Omental fat pad (tissue), 4 donors: ENCODE measurements at places on chromosomes 12 and 14. TPM values are rescaled to one million over a fixed set of nuclear protein-coding genes. Genes with fewer than 3 reads are reported as not detected.

DNA sequence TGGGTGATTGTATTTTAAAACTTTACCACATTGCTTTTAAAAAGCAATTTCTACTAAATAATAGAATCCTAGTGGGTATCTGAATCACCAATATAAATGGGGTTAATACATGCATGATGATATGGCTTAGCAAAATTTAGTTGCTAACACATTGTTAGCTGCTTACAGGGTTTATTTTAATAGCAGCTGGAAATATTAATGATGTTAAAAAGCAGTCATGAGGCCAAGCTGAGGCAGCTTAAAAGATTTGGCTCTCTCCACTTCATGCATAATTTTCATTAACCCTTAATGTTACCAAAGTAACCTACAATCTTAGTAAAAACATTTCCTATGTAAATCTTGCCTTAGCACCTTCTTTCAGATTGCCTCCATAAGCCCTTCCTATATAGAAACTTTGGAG, 49.2 kb upstream of the CNOT2 start:
- no peak for DNase-seq

DNA sequence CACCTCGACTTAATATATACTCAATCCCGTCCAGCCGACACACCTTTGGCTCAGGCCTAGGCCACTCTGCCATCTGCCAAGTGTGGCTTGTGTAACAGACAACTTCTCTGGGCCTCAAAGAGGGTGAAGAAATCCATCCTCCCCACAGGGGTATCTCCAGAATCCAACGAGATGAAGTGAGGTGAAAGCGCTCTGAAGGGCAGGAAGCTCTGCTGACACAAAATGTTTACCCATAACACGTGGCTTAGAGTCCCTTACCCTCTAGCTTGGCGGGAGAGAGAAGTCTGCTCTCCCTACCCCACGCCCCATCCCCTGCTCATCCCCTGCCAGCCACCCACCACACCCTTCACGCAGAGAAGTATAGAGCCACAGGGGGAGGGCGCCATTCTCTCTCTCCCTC, 13.0 kb downstream of the ZBTB39 start:
- DNase-seq, result no peak

Gene SUDS3
- total RNA-seq, result 27.7 TPM

GRCh38 chr12:102470945-102471344, 9.4 kb downstream of the IGF1 start:
- no peak for DNase-seq

Gene MIA2
- 19.4 TPM for total RNA-seq

- no peak for DNase-seq
These were observed 690 bp upstream of the DTX3 start for GRCh38 chr12:57603815-57604453.

Gene NOXRED1
- total RNA-seq, result 0.47 TPM

Gene NRXN3
- total RNA-seq, result 1.4 TPM

- no peak for DNase-seq
These were observed 3.3 kb downstream of the TMEM121 start for GRCh38 chr14:105529569-105530284.

Gene CRIP1
- total RNA-seq, result 41.4 TPM

DNA sequence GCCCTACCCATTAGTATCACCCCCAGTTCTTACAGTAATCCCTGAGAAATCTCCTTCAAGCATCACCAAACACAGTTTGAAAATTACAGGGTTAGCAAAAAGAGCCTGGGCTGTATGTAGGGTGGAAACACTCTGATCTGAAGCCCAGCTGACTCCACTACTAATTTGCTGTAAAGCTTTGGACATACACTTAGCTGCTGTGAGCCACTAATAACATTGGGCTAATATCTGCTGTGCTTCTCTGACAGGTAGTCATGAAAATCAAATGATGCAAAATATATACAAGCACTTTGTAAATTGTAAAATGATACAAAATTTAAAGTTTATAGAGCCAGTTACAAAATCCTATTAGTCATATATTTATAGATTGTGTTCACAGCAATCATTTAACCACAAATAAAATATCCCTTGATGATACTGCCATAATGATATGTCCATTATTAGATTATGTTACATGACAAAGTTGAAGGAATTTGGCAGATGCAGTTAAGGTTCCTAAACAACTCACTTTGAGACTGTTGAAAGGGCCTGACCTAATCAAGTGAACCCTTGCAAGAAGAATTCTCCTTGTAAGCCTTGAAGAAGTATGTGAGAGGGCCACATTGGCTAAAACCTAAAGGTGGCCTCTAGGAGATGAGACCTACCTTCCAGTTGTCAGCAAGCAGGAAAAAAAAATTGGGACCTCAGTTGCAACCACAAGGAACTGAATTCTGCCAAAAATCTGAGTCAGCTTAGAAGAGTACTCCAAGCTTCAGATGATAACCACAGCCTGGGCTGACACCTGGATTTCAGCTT, 19.0 kb downstream of the TWF1 start:
- DNase-seq, result no peak

DNA sequence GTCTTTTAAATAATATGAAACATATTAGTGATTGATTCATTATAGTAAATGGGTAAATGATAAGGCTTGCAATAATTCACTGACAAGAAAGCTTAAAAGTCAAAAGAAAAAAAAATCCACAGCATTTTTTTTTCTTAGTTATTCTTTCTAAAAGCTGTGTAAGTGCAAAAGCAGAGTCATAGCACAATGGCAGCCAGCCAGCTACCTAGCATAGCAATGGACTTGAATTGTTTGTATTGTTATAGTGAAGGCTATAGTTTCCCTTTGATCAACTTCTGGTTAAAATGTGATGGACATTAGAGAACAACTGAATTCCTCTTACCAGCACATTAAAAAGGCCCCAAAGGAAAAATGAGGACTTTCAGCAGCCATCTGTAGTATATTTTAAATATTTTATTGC, 232.1 kb downstream of the NAV3 start:
- DNase-seq, result no peak

DNA sequence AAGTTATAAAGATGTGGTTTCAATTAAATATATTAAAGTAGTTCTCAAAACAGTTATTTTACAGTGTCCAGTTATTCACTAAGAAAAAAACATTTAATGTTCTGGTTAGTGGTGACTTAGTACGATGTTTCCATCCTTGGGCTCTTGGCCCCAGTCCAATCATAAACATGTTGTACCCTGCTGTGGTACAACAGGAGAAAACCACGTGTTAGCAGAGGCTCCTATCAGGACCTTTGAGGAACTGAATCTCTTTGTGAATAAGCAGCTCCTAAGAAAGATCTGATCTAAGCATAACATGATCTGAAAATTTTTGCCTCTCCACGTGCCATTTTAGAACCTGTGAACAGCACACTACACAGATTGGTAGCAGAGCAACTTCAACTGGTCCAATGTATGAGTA, 234.0 kb downstream of the SYT1 start:
- no peak for DNase-seq

Gene HCAR2
- 68.7 TPM for total RNA-seq

- no peak for DNase-seq
These were observed 96.1 kb downstream of the FLRT2 start for GRCh38 chr14:85625925-85626585.

DNA sequence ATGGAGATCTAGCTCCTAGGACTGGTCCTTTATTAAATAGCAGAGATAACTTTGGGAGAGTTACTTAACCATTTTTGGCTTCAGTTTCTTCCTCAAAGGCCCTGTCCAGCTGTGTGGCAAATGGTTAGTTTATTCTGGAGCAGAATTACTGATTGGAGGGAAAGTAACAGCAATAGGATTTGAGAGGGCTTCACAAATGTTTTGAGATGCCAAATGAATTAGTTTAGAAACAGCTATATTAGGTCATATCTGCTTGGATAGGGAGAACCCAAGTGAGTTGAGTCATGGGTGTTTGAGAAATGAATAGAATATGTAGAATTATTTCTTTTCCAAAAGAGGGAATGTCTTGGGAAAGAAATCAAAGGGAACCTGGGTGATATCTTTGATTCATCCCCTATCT, 17.5 kb downstream of the RASSF3 start:
- DNase-seq, result no peak

DNA sequence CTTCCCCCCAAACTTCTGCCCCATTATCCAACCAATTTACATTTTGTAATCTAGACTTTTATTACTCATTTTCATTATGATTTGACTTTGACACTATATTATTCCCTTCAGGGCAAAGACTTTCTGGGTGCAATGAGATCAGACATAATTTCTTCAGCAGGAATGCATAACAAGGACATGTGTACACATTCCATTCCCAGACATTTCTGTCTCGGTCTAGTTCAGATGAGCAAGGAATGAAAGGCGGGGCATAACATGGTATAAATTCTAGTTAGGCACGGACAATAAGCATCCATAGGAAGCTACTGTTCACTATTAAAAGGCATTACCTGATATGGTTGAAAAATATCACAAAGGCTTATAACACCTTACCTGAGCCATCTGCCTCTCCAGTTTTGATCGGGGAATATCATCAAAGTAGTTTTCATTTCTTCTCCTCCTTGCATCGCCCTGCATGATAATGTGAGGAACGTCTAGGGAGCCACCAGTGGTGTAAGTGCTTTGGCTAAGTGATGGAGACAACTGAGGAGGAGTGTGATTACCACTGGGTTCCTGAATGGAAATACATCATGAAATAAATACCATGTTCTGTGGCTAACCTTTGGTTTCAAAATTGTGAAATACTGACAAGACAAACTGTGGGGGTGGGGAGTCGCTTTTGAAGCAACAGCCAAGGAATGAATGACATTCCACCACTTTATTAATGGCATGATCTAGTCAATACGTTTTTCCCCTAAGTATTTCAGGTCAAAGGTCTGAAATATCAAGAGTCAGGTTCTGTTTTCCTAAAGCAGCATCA, 183.9 kb downstream of the APAF1 start:
- no peak for DNase-seq

DNA sequence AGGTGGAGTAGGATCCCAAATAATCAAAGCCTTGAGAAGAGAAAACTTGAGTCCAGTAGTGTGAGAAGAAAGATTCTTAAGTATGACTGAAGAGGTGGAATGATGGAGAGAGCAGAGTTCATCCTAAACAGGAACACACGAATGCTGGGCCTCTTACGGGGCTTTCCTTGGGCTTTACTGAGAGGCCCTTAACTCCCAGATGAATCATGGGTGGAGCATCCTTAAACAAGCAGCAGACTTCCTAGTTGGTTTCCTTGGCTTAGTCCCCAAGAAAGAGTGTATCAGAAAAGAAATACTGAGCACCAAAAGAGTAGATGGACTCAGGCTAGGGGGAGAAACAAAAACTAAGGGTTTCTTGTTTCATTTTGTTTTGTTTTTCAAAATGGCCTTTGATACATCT, 132.5 kb downstream of the GPR135 start:
- no peak for DNase-seq

- DNase-seq, result no peak
These were observed 18.3 kb upstream of the OXA1L start for GRCh38 chr14:22748206-22748605.

Gene NKX2-1
- total RNA-seq, result not detected

Gene VDR
- 5.8 TPM for total RNA-seq

GRCh38 chr14:61462566-61463193, 141.3 kb downstream of the PRKCH start:
- no peak for DNase-seq

Gene ULK1
- 11.0 TPM for total RNA-seq

Gene PTPRB
- total RNA-seq, result 14.8 TPM

- DNase-seq, result no peak
These were observed 71.0 kb downstream of the DRAM1 start for GRCh38 chr12:101948365-101948764.

Gene TMEM52B
- total RNA-seq, result 0.84 TPM

GRCh38 chr12:21429994-21430393, 7.5 kb upstream of the PYROXD1 start:
- no peak for DNase-seq
